D341Med (cell line): ENCODE measurements at places on chromosomes 12 and 14.

- DNase-seq, result no peak
These were observed 49.4 kb downstream of the PHLDA1 start for GRCh38 chr12:75982169-75982564.

DNA sequence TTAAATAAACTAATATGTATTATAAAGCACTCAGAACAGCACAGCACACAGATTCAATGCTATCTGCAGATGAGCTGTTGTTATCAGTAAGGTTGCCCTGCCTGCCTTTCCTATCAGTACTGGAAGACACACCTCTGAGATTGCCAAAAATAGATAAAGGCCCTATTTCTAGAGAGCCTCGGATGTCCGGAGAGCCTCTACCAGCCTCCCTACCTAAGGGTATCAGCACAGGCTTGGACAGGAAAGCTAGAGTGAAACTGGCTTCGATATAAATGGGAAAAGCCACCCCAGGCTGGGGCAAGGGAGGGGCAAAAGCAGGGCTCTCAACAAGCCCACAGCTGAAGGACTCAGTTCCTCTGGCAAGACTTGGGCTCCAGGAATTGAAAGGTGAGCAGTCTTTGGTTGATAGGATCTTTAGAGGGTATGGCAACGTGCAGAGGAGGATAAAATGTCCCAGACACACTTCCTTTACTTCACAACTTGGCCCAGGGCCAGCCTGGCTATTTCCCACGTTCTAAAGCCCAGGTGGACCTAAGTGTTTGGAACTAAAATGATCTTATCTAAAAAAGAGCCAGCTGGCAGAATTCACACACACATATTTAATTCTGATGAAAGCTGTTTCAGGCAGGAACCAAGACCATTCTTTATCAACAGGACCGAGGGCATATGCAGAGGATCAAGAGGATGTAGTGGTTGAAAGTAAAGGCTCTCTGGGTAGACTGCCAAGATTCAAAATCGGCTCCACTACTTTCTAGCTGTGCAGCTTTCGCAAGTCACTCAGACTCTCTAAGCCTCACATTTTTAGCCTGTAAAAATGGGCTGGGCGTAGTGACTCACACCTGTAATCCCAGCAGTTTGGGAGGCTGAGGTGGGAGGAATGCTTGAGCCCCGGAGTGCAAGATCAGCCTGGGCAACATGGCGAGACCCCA lies 37.8 kb upstream of the ITPR2 start:
- no peak for DNase-seq

DNA sequence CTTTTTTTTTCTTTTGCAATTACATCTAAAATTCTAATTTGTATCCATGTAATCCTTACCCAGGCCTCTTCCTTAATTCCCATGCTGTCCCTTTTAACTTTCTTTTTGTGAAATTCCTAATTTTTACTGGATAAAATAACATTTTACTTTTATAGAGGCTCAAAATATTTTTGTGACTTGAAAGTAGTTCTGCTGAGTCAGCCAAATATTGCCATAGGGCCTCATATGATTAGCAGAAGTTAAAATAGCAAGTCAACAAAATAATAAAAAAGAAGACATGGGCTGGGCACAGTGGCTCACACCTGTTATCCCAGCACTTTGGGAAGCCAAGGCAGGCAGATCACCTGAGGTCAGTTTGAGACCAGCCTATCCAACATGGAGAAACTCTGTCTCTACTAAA lies 2.0 kb downstream of the C3AR1 start:
- no peak for DNase-seq

DNA sequence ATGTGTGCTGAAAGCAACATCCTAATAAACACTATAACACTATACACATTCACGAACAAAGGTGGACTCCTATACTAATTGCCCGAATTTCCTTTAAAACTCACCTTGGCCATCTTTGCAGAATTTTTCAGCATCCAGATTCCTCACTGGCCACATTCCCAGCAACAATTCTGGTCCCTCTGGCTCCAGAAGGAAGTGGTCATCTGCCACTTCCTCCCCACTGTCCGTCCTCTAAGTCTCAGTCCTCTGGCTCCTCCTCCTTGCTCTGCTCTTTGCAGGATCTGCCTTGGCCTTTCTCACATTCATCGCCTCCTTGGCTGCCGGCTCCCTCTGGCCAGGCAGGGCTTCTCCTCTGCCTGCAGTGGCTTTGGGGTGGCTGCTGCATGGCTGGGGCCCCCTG lies 426.0 kb downstream of the FUT8 start:
- DNase-seq, result no peak

DNA sequence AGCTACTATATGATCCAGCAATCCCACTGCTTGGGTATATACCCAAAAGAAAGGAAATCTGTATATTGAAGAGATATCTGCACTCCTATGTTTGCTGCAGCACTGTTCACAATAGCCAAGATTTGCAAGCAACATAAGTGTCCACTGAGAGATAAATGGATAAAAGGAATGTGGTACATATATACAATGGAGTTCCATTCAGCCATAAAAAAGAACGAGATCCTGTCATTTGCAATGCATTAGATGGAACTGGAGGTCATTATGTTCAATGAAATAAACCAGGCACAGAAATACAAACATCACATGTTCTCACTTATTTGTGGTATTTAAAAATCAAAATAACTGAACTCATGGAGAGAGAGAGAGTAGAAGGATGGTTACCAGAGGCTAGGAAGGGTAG lies 116.6 kb downstream of the HELB start:
- DNase-seq, result no peak

DNA sequence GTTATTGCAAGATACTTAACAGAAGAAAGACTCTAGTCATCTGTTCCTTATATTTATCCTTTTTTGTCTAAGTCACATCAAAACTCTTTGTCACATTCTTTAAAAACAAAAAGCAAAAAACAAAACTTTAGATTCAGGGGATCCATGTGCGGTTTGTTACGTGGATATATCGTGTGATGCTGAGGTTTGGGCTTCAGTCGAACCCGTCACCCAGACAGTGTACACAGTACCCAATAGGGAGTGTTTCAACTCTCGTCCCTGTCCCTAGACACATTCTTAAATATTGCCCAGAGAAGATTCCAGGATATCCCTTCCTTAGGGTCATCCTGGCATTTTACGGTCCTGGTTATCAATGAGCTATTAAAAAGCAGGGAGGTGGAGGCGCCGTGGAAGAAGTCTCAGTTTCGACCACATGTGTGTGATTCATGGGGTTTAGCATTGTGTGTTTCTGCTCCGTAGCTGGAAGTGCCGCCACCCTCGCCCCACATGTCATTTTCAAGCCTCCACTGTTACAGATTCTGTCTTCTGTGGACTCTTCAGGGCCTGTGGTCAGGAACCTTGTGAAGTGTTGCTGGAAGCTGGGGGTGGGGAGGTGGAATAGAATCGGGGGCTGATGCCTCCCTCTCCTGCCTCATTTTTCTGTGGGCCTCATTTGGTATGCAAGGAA lies 19.9 kb downstream of the CCND2 start:
- no peak for DNase-seq

- no peak for DNase-seq
These were observed 28.5 kb downstream of the RASSF9 start for GRCh38 chr12:85807730-85808129.

DNA sequence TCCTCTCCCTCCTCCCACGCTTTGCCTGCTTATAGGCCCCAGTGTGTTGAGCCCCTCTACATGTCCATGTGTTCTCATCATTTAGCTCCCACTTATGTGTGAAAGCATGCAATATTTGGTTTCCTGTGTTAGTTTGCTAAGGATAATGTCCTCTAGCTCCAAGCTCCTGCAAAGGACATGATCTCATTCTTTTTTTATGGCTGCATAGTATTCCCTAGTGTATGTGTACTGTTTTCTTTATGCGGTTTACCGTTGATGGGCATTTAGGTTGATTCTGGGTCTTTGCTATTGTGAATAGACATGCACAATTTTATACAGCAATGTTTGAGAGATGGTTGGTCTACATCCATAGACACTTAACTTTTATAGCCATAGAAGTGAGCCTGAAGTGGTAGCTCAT lies 5.1 kb downstream of the RESF1 start:
- DNase-seq, result no peak

- no peak for DNase-seq
These were observed 409.1 kb downstream of the AEBP2 start for GRCh38 chr12:19848421-19848820.

GRCh38 chr14:65103150-65103760 lies 938 bp upstream of the MAX start:
- DNase-seq, result peak; percentile 45

DNA sequence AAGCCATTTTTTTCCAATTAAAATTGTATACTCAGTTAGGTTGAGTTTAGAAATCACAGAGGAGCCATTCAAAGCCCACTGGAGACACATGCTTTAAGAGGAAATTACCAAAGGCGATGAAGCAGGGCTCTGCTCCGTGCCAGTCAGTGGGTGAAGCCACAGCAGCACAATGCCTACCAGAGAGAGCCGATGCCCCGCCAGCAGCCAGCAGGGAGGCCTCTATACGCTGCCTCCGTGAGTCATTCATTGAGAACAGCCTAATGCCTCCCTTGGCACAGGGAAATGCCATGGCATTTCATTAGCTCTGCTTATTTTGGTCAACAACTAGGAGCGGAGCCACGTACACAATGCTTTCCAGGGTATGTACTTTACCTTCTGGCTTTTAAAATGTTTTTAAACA lies 197.8 kb upstream of the FRMD6 start:
- no peak for DNase-seq

- DNase-seq, result no peak
These were observed 7.7 kb downstream of the LRCOL1 start for GRCh38 chr12:132602572-132603239.

DNA sequence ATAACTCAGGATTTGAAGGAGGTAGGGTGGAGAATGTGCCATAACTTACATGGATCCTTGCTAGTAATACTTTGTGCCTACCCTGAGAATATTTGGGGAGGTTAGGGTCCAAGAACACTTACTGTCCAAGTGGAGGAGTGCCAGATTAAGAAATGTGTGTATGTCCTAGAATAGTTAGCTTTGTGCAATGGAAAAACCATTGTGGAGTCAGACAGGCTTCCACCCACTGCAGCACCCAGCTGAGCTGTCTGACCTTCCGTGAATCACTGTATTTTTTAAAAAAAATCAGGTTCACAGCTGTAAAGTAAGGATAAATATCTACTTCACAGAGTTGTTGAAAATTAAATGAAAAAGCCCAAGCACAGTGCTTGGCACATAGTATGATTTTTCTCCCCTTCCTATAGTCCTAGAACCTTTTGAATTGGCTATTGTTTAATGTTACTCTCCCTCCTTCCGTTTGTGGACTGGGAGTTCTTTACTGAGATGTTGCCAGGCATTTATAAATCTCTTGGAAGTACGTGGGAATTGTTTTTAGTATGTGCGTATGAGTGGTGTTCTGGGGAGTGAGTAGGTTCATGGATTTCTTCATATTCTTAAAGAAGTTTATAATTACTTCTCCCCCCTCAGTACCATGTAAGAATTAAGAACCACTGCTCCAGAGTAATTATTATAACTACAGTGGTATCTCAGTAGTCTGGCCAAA lies 9.2 kb downstream of the RAB21 start:
- DNase-seq, result no peak

DNA sequence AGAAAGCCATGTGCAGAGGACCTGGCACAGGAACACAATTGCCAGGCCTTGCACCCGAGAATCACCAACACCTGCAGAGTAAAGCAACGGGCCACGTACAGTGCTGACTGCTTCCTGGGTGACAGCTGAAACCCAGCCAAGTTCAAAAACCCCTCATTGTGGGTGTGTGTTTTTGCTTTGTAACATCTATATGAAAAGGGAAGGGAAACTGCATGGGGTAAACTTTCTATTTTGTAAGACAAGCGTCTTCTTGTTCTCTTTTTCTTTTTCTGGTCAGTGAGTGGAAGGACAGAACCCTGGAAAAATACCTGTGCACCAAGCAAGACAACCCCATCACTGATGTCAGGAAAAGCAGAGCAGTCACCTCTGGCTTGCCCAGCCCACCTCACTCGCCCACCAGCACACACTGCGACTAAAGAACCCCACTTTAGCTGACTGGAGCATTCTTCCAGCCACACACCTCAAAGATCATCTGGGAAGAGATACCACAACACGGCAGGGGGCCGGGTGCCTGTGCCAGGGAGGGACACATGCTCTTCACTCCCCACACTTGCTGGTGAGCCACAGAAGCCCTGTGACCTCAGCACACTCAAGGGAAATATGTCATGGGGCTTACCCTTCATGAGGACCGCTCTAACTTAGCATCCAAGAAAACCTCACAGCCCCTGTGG lies 172.3 kb downstream of the NDUFA12 start:
- no peak for DNase-seq

- DNase-seq, result peak; percentile 74
These were observed 8.1 kb upstream of the PPP1R1A start for GRCh38 chr12:54596526-54596946.

DNA sequence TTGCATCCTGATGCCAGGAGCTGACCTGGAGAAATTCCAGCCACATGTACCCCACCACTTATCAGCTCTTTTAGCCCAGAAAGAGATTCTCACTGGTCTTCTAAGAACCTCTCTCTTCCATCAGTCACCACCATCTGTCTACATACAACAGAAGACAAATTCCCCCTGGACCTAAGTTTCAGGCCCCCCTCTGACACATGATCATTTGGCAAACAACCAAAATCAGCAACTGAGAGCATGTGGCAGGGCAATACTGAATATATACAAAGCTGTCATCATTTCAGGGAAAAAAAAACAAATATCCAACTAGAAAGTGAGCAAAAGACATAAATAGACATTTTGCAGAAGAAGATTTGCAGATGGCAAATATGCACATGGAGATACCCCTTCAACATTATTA lies 180.2 kb downstream of the FOXN3 start:
- DNase-seq, result no peak

DNA sequence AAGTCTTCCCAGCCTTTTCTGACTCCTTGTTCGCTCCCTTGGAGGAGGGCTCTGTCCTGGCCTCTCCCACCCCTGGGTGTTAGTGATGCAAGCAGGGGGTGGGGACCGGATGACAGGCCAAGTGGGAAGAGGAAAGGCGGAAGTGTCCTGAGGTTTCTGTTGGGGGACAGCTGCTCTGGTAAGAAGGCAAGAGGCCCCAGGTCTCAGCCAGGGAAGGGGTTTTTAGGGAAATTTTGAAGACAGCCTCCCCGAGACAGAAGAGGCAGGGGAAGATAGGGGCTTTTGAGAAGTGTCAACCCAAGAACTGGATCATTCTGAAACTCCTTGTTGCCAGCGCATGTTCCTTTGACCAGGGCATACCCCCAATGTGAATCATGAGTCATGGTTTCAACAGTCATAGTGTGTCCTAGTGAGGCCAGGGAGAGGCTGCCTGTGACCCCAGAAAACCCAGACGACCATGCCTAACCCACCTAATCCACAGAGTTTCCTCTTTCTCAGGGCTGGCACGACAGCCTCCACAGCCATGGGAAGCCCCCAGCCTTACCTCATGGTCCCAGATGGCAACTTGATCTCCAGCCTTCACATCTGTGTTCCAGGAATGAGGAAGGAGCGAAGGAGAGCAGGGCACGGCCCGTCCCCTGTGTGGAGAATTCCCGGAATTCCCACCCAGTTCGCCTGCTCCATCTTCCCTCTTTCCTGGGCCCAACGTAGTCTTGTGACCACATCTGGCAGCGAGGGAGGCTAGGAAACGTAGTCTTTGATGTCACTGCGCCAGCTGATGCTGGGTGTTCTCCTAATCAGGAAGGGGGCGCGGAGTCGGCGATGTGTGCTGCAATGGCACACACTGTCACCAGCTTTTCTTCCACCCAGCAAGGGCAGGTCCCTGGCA lies 4.9 kb upstream of the GPR132 start:
- DNase-seq, result no peak

GRCh38 chr14:40058901-40059897 lies 627.0 kb upstream of the FBXO33 start:
- DNase-seq, result no peak
